ENCODE measurements at places on chromosomes 4 and X.

DNA sequence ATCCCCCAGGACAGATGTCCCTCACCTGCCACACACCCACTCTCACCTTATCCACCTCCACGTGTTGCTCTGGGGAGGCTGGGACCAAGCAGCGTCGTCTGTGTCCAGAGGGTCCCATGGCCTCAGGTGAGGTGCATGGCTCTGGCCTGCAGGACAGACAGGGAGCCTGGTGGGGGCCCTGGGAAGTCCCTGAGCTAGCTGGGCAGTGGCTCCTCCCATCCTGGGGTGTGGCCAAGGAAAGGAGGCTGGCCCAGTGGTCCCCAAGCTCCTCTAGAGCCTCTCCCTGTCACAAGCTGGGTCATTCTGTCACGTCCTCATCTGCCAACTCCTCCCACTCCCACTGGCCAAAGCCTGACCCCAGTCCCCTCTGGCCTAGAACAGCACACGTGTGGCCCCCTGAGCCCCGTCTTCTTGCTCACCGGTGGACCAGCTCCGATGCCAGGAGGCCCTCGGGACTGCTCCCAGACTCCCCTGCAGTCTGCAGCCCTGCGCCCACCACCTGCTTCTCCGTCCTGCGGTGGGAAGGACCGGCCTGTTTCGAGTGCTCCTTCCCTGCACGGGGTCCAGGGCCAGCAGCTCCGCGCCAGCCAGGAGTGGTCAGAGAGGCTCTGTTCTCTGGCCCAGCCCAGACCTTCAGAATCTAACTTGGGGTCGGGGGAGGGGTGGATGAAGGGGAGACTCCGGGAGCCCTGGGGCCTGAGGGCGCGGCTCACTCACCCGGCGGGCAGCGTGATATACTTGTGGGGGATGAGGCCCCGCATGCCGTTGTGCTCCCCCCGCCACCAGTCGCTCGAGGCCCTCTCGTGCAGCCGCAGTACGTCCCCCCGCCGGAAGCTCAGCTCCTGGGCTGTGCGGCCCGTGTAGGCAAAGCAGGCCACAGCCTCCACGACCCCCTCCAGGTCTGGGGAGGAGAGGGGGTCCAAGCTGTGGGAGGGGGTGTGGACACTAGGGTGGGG is 4.8 kb downstream of the AVPR2 start:
- DNase-seq = no peak

GRCh38 chr4:122540838-122541237 is 80.0 kb downstream of the IL21 start:
- no peak for DNase-seq

DNA sequence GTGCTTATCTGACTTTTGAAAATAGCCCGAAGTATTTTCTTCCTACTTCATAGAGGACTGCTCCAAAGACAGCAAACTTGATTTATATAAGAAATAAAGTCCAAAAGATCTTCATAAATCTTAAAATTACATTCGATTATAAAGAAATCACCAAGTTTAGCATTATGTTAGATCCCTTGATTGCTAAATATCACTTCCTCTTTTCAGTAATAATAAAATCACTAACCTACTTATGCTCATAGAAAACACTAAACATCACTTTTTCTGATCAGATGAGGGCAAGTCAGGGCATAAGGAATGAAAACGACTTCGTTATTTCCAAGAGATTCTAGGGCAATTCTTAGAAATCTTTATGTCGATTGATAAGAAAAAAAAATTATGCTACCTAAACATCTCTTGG is 32.0 kb downstream of the DYNLT3 start:
- DNase-seq = no peak

- no peak for DNase-seq
Measured at GRCh38 chr4:77699731-77700210, 94.2 kb downstream of the CXCL13 start.

GRCh38 chr4:177451108-177451500 is 8.9 kb upstream of the AGA start:
- DNase-seq = no peak

GRCh38 chrX:13662355-13662791 is 9.4 kb downstream of the TCEANC start:
- DNase-seq = no peak

- DNase-seq = no peak
Measured at GRCh38 chr4:75189711-75190335, 256.9 kb downstream of the PARM1 start.

GRCh38 chr4:56940971-56941370 is 33.3 kb downstream of the REST start:
- DNase-seq = no peak

DNA sequence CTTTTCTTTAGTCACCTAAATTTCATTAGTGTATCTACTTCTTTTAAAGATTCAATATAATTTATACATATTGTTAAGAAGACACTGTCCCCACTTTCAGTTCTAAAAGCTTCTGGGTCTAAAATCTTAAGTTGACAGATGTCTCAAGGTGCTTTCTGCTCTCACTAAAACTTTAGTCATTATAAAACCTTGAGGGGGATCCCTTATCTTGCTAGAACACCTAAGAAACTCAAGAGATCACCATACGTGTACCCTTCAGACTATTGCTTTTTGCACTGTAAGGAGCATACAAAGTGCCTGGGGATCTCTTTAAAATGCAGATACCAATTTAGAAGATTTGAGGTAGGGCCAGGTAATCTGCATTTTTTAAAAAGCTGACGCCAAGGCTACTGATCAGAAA is 30.1 kb downstream of the CYBB start:
- DNase-seq = no peak

GRCh38 chr4:106594291-106594952 is 225.8 kb upstream of the GIMD1 start:
- DNase-seq = no peak

GRCh38 chr4:102678107-102678506 is 82.7 kb downstream of the MANBA start:
- DNase-seq = no peak

GRCh38 chrX:23389196-23389792 is 54.6 kb downstream of the PTCHD1 start:
- DNase-seq = no peak

DNA sequence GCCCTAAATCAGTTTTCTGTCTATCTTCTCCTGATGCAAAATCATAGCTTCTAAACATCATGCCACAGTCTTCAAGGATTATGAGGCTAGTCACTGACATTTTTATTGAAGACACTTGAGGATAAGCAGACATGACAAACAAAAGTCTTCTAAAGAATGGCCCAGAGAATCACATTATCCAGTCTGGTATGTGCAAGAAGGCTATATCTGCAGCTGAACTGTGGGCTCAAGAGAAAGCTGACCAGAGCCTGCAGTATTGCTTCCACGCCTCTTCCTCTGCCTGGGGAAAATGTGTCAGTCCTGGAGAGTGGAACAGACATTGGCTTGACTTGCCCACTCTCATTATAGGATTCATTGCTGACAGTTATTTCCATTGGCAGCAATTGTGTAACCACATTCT is 553.5 kb downstream of the SPOCK3 start:
- no peak for DNase-seq

GRCh38 chr4:101141855-101142254 is 205.5 kb downstream of the PPP3CA start:
- no peak for DNase-seq

GRCh38 chr4:42566835-42567234 is 90.1 kb downstream of the ATP8A1 start:
- DNase-seq = no peak

DNA sequence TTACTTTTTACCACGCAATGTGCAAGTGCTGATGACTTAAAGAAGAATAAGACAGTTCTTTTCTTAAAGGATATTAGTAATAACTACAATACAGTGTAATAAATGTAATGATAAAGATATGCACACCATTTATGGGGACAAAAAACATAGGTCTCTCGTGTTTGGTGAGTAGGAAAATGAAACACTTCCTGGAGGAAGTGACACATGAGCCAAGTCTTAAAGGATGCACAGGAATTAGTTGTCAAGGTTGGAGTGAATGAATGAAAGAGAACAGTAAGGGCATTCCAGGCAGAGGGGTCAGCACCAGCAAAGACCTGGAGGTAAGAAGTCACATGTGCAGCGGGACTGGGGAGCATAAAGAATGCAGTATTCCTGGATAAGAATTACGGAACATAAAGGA is 112.7 kb downstream of the SH3RF1 start:
- no peak for DNase-seq

GRCh38 chr4:37595875-37596680 is 90.1 kb downstream of the RELL1 start:
- DNase-seq = no peak

Data from right lobe of liver (tissue), 6 donors.